ENCODE measurements at places on chromosomes 7 and 10.

DNA sequence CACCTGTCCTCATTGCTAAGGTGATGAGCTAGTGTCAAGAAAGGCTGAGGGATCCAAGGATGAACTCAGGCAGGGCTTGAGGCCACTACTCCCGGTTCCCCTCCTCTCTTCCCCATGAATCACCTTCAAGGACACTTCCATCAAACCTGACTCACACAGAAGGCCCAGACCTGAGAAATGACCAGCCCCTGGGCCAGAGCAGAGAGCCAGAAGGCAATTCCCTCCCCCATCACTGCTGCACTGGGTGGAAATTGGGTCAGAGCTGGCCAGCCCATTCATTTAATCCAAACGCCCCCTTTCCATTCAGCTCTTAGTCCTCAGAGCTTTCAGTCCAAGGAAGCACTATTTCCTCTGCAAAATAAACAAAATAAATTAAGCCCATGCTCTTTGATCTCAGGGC, 182.0 kb downstream of the KCNMA1 start:
- no peak for DNase-seq

DNA sequence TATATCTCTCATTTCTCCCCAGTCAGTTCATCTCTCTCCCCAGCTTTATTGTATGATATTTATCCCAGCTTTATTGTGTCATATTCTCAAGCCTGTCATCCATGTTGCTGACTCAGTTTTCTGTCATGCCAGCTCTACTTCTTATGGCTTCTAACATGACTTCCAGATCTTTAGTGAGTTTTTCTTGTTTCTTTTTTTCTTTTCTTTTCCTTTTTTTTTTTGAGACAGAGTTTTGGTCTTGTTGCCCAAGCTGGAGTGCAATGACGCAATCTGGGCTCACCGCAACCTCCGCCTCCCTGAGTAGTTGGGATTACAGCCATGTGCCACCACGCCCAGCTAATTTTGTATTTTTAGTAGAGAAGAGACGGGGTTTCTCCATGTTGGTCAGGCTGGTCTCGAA, 28.7 kb upstream of the CALU start:
- DNase-seq, result no peak

DNA sequence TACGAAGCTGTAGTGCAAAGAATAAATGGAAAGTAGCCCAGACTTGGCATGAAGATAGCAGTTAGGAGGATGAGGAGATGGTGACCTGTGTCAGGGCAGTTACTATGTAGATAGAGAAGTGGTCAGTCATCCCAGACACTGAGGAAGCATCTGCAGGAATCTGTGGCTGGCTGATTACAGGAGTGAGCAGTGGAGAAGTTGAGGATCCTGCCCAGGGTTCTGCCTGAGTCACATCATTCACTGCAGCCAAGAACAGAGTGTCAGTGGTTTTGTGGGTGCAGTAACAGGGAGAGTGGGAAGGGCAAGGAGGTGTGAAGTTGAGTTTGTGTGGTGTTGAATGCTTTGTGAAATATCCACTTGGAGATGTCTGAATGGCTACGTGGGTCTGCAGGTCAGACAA, 676.4 kb upstream of the NRP1 start:
- no peak for DNase-seq

DNA sequence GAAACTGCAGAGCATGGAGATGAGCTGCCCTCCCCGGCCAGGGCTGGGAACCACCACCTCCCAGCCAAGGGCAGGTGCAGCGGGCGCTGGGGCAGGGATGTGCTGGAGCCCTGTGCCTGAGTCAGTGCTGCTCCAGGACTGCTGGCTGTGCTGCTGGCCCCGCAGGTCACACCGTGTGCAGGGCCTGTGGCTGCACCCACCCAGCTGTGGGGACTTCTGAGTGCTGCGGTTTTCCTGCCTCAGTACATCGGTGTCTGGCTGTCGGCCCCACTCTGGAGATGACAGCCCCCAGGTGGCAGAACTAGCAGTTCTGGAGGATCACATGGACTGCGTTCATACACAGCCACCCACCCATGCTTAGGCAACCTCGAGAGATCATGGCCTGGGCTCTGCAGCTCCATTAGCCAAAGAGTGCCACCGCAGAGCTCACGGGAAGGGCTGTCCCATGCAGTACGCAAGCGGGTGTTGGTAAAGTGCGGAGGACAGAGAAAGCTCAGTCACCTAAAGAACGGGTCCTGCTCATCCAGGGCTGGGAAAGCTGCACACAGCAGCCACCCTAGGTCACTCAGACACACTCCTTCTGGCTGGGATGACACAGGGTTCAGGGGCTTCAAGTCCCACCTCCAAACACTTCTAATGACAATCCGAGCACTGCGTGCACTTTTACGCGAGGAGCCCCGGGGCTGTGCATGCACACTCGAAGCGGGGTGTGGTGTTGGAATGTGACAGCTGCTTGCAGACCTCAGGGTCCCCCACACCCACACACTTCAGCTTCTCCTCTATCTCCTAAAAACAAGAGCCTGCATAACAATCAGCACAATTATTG, 198.1 kb upstream of the PPP2R2D start:
- DNase-seq, result no peak

DNA sequence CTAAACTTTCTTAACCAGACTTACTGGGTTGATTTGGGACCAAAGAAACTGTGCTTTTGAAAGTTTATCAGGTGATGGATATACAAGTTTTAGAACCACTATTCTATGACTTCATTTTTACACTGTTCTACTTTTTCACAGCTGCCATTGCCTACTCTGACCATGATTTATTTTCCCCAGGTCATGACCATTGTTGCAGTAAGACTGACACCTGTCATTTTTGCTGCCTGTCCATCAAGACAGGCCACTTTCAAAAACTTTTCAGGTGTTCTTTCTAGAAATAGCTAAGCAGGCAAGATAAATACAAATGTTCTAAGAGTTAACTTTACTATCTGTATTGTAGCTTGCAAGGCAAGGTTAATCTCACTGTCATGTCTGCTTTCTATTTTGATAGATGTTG, 147.9 kb upstream of the SEMA3C start:
- no peak for DNase-seq

GRCh38 chr10:76990561-76990960, 647.0 kb downstream of the KCNMA1 start:
- no peak for DNase-seq

GRCh38 chr7:92835851-92836488, 403 bp downstream of the CDK6 start:
- no peak for DNase-seq

GRCh38 chr7:6020371-6021286, 10.5 kb upstream of the ANKRD61 start:
- DNase-seq, result no peak

DNA sequence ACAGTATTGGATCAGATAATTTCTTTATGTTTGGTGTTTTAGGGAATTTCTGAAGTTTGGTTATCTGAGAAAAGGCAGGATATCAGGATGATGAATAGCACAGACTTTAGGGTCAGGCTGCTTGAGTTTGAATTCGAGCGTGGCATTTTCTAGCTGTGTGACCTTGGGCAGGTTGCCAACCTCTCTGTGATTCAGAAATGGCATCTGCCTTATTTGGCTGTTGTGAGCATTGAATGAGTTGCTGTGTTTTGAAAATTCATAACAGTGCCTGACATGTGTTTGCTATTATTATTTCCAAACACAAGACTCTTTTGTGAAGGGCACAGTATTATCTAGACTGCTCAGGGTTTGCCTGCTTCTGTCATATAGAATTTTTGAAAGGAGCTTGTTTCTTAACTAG, 66.9 kb downstream of the NXPH1 start:
- DNase-seq, result no peak

- DNase-seq, result no peak
Observed at GRCh38 chr10:71134732-71135211, 77.6 kb upstream of the UNC5B start.

GRCh38 chr10:124346831-124347230, 71.9 kb downstream of the OAT start:
- no peak for DNase-seq

DNA sequence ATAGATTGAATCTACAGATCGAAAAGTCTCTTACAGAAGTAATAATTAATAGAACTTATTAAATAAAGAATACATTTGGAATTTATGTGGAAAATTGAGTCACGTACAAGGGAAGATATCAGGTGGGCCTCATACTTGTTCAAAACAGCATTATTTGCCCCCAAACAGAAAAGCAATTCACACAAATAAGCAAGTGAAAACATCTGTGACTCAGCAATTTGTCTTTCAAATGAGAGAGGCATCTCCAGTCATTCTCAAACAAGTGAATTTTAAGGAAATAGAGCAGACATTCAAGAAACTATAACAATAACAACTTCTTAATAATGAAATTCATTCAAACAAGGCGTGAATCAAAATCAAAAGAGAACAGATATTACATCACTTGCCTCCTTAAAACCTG, 50.1 kb downstream of the SEMA3A start:
- DNase-seq, result no peak

DNA sequence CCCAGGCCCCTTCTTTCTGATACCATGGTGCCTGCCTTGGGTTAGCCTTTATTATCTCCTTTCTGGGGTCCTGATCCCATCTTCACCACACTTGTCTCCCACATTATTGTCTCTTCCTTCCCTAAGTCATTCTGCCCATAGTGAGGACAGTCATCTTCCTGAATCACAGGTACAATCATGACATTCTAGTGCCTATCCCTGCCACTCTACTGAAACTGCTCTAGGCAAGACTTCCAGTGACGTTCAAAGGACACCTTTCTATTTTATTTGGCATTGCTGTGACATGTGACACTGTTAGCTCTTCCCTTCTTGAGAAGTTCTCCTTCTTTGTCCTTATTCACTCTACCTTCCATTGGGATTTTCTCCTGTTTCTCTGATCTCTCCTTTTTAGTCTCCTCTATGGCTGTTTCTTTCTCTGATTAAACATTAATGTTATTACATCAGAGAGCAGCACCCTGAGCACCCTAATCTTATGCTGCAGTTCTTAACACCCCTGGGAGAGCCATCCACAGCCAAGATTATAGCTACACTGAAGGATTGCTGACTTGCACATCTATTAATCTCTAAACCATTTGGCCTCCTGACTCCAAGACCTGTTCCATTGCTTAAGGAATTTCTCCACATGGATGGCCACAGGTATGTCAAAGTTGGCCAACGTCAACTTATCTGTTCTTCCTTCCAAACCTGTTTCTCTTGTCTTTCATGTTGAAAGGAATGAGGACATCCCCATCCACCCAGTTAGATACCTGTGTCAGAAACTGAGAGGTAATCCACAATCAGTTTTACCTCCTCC, 10.9 kb downstream of the MACC1 start:
- DNase-seq, result no peak

DNA sequence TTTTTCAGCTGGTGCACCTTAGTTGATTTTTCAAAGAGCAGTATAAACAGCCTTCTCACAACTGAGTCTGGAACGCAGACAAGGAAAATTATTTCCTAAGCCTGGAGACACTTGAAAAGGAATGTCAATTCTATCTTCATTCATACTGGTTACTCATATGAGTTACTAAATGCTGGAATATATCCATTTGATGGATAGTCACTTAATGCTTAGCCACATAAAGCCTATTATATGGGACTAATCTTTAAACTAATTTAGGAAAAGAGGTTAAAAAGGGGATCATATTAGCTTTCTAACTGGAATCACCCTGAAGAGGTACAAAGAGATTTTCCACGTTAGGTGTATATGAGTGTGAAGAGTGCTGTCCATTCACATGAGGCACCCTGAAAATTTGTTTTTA, 1.7 kb upstream of the HOXA4 start:
- no peak for DNase-seq

- peak; percentile 74 for DNase-seq
Observed at GRCh38 chr10:23171232-23171876, 20.8 kb upstream of the PTF1A start.

GRCh38 chr7:41188163-41189130, 514.4 kb downstream of the INHBA start:
- peak; percentile 40 for DNase-seq

GRCh38 chr10:74047304-74047703, 49.4 kb downstream of the VCL start:
- DNase-seq, result no peak

- no peak for DNase-seq
Observed at GRCh38 chr10:126398924-126399323, 10.6 kb upstream of the ADAM12 start.

- DNase-seq, result no peak
Observed at GRCh38 chr7:129343099-129343700, 91.0 kb upstream of the STRIP2 start.

DNA sequence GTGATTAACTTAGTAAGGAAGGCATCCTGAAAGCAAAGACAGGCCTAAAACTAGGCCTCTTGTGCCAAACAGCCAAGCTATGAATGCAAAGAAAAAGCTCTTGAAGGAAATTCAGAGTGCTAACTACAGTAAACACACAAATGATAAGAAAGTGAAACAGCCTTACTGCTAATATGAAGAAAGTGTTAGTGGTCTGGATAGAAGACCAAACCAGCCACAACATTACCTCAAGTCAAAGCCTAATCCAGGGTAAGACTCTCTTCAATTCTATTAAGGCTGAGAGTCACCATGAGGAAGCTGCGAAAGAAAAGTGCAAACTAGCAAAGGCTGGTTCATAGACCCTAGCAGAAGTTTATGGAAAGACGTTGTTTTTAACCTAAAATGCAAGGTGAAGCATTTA, 66.0 kb downstream of the IPMK start:
- no peak for DNase-seq

- DNase-seq, result no peak
Observed at GRCh38 chr10:93115661-93116383, 42.1 kb downstream of the CYP26A1 start.

DNA sequence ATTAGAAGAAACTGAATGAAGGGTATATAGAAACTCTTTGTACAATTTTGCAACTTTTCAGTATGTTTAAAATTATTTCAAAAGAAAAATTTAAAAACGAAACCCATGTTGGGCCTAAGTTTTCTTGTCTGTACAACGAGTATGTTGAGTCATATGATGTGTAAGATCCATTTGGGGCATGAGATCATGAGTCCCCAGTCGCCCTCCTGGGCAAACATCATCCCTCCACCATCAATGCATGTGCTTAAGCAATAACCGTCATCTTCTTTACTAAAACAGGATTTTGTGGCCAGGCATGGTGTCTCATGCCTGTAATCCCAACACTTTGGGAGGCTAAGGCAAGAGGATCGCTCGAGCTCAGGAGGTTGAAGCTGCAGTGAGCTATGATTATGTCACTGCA, 54.2 kb upstream of the CDCA7L start:
- no peak for DNase-seq

- DNase-seq, result no peak
Observed at GRCh38 chr10:9515922-9516321, 1461.4 kb downstream of the GATA3 start.

GRCh38 chr10:89923661-89924060, 222.3 kb downstream of the KIF20B start:
- no peak for DNase-seq

DNA sequence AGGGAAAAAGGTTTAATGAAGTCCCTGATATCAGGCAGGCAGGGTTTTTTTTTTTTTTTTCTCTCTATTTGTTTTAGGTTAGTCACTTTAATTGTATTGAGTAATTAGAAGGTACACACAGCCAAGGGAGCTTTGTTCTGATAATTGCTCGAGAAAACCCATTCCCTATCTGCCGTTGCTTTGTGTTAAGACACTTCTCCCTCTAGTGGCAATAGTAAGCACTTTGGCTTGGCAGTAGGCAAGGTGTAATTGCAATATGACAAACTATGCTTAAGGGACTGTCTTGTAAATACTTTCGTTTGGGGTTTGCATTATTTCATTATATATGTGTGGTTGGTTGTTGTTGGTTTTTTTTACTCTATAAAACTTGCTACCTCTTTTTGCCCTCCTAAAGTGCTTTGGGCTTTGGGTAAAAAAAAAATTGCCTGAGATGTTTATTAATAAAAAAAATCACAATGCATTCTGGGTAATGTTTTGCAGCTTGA, 113.4 kb downstream of the BTRC start:
- DNase-seq, result peak; percentile 39
